Endothelial cell (in vitro differentiated cells): ENCODE measurements at places on chromosomes 3 and 15. TPM values are rescaled to one million over a fixed set of nuclear protein-coding genes. Genes with fewer than 3 reads are reported as not detected.

DNA sequence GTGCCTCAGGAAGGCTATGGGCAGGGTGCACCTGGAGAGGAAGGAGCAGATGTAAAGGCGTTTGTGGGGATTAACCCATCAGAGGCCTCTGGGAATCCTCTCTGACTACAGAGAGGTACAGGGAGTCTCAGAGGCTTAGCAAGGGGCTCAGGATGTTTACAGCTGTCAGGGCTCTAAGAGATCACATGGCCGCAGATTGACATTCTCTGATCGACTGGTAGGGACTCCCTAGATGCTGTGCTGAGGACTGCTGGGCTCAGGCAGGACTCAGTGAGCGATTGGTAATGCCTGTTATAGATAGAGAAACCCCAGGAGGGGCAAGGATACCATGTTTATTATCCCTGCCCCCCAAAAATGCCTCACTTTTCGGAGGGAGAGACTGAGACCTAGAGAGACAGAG, 103.5 kb downstream of the CORO2B start:
- DNase-seq: no peak

- DNase-seq: no peak
Measured at GRCh38 chr3:165389653-165390052, 193.5 kb upstream of the SLITRK3 start.

DNA sequence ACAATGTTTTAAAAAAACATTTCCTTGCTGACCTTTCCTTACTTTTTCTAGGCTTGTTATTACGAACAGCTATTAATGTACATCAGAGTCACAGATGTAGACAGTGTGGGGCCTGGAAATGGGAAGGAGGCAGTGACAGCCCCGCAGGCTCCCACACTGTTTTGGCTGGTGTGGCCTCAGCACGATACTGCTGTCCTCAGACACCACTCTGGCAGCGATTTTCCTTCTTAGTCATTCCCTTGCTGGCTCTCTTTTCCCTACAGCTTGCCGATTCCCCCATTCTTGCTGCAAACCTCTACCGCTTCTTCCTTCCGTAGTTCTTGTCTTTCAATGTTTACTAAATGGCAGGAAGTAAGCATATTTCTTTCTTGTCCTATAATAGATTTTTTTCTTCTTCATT, 113.1 kb downstream of the ABI3BP start:
- DNase-seq: no peak

DNA sequence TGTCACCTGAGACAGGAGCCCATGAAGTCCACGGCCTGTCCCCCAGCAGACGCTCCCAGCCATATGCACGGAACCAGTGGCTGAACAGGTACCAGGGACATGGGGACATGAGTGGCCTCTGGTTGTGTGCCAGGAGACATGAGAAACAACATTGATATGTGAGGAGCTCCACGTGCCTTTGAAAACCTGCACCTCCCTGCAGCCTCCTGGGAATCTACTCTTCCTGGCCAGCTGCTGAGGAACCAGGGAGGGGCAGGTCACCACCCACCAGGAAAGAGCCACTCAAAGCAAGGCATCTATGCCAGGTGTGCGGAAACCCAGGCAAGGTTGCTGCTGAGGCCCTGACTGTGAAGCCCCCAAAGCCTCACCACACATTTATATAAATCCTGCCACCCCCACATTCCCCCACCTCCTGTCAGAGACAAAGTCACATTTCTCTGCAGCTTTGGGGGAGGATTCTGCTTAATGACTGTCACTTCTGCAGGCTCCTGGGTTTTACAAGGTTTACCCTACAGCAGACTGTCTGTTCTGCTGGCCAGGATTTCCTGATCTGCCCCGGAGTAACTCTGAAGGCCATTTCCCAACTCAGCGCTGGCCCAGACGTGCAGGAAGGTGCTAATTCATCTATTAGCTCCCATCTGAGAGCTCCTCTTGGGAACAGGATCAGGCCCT, 110.8 kb downstream of the ADCY5 start:
- DNase-seq: no peak

The DNASE1L3 gene
- total RNA-seq: 1.6 TPM

The FBXO22 gene
- total RNA-seq: 31.6 TPM

The SLC9C1 gene
- total RNA-seq: 0.13 TPM

The ZPLD1 gene
- not detected for total RNA-seq

The FAM162A gene
- total RNA-seq: 22.5 TPM

The COL8A1 gene
- 5.6 TPM for total RNA-seq

The PSTPIP1 gene
- total RNA-seq: not detected

The CCDC33 gene
- 0.51 TPM for total RNA-seq
